ENCODE measurements at places on chromosomes 11 and 22.

DNA sequence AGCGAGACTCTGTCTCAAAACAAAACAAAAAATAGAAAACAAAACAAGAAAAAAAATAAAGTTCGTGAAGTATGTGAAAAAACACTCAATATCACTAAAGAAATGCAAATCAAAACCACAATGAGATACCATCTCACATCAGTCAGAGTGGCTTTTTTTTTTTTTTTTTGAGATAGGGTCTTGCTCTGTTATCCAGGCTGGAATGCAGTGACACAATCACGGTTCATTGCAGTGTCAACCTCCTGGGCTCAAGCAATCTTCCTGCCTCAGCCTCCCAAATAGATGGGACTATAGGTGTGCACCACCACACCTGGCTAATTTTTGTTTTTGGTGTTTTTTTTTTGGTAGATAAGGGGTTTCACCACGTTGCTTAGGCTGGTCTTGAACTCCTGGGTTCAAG, 37.5 kb downstream of the ATG16L2 start:
- DNase-seq = no peak

DNA sequence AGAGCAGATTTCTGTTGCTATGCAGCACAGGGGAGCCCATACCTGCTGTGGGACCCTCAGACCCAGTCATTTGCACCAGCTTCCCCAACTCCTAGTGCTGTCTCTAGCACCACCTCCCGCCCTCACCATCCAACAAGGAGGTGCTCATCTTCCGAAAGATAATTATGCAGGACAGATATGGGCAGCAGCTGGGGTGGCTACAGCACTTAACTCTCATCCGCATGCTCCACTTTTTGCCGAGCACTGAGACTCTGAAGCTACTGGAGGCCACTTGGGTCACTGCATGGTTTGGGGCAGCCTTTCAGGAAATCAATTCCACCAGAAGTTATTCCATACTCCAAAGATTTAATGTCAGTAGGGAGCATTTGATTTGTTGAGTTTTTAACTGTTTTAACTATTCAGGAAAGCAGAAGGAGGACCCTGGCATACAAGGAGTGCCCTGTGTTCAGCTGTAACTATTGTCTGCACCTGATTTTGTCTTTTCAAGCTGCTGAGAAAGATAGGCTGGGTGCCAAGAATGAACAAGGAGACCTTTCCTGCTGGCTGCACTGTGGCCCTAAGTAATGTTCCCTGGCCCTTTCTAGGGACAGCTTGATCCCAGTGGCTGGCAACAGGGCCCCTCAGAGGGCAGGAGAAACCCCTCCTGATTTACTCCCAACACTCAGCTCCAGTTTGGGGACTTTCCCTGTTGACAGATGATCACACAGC, 67.3 kb upstream of the CSNK2A3 start:
- DNase-seq = no peak

GRCh38 chr11:33475993-33476392, 218.8 kb downstream of the HIPK3 start:
- DNase-seq = no peak

GRCh38 chr11:81497202-81497804, 1236.4 kb downstream of the FAM181B start:
- DNase-seq = no peak

- no peak for DNase-seq
Observed at GRCh38 chr11:132874638-132875037, 657.7 kb downstream of the OPCML start.

Measured in activated CD4-positive, CD25-positive, alpha-beta regulatory T cell (primary cell).